Right hindlimb (tissue), 1 donor: ENCODE measurements at places on chromosomes 4 and X.

DNA sequence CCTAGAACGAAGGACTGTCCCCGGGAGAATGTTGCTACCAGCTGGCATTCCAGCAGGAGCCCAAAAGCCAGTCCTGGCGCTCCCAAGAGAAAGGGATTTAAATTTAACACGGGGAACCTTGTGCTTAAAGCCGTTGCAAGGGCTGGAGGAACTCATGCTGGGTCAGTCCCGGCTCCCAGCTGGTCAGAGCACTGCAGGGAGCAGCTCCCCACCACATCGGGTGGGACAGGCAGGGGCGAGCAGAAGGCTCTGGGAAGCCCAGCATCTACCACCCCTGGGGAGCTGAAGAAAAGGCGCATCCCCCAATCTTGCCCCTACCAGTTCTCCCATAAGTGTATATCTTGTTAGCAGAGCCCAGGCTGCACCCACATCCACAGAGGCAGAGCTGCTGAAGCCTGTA, 15.7 kb downstream of the CFAP99 start:
- no peak for DNase-seq

DNA sequence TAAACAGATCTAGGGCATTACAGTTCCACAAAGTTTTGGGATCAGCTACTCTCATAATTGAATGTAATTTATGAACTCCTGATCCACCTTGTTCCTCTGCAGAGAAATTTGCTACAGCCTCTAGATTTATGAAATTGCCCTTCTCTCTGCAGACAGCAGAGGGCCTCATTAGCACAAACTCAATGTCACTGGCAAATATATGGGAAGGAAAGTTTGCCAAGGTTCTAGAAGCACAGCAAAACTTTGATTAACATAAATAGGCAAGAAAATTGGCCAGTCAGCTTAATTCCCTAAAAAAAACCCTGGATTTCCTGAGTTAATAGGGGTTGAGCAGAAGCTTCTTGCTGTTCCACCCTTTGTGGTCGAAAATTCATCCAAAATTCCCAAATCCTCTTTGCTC, 31.5 kb downstream of the PRPS1 start:
- DNase-seq: no peak

DNA sequence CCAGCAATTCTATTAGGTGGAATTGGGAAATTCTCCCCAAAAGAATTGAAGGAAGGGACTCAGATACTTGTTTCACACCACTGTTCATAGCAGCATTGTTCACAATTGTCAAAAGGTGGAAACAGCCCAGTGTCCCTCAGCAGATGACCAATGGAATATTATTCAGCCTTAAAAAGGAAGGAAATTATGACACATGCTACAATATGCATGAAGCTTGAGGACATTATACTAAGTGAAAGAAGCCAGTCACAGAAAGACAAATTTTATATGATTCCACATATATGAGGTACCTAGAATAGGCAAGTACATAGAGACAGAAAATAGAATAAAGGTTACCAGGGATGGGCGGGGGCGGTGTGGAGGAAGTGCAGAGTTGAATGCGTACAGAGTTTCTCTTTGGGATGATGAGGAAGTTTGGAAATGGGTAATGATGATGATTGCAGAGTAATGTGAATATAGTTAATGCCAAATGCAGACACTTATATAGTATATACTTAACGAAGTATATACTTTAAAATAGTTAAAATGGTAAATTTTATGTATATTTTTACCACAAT, 29.6 kb downstream of the DOCK11 start:
- DNase-seq: no peak

- no peak for DNase-seq
These were observed 25.5 kb downstream of the HPGD start for GRCh38 chr4:174496631-174497432.

- DNase-seq: no peak
These were observed 13.7 kb upstream of the UGT2B17 start for GRCh38 chr4:68589790-68590189.

DNA sequence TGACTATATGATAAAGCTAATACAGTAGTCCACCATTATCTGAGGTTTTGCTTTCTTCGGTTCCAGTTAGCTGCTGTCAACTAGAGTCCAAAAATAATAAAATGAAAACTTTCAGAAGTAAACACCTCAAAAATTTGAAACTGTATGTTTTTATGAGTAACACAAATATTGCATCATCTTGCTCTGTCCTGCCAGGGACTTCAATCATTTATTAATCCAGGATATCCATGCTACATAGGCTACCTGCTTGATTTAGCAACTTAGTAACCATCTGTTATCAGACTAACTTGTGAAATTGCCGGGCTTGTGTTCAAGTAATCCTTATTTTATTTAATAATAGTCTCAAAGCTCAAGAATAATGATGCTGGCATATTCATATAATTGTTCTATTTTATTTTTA, 1537.8 kb upstream of the PABPC4L start:
- no peak for DNase-seq
